Osteoblast (primary cell): ENCODE measurements at places on chromosomes 4 and X. TPM values are rescaled to one million over a fixed set of nuclear protein-coding genes. Genes with fewer than 3 reads are reported as not detected.

GRCh38 chrX:110267874-110268273 is 50.0 kb downstream of the AMMECR1 start:
- no peaks in the 10 kb centered on the region for H3K4me1 ChIP-seq
- no peak for DNase-seq
- no peaks in the 10 kb centered on the region for H3K36me3 ChIP-seq
- H3K27ac ChIP-seq = no peak overlapping the region
- no peaks in the 10 kb centered on the region for H3K27me3 ChIP-seq
- no peak overlapping the region for H3K4me3 ChIP-seq

DNA sequence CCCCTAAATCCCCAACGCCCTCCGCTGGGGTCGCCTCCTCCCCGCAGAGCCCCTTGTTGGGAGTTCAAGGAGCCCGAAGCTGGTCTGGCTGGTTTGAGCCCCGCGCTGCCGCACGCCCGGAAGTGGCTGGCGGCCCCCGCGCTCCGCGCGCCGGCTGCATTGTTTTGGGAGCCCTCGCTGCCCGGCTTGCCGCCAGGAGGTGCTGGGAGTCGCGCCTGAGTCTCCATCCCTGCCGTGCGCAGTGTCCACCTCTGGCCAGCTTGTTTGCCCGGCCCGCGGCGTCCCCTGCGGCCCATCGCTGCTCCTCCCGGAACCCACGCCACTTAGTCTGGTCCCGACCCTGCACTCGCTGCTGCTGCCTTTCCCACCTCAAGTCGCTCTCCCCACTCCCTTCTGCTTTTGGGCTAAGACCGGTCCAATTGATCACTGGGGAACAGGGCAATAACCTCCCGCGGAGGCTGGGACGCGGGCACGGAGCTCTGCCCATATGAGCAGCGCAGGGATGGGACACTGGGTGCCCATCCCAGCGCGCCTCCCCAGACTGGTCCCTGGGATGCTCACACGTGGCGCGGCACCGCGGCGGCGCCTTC is 2.2 kb upstream of the SFRP2 start:
- peaks cover 61% of the 10 kb centered on the region for H3K27me3 ChIP-seq
- peak; percentile 77 for DNase-seq
- no peaks in the 10 kb centered on the region for H3K4me1 ChIP-seq
- no peak overlapping the region for H3K4me3 ChIP-seq

GRCh38 chr4:155529716-155530115 is 136.9 kb upstream of the GUCY1A1 start:
- no peak overlapping the region for H3K27ac ChIP-seq
- H3K4me3 ChIP-seq = no peak overlapping the region
- no peaks in the 10 kb centered on the region for H3K27me3 ChIP-seq
- H3K4me1 ChIP-seq = no peaks in the 10 kb centered on the region
- no peak for DNase-seq
- no peaks in the 10 kb centered on the region for H3K36me3 ChIP-seq

GRCh38 chrX:15254852-15255251 is 15.0 kb downstream of the ASB9 start:
- no peak overlapping the region for H3K27ac ChIP-seq
- H3K4me3 ChIP-seq = no peak overlapping the region
- no peak for DNase-seq
- H3K27me3 ChIP-seq = no peaks in the 10 kb centered on the region

GRCh38 chr4:90780193-90780592 is 653.0 kb downstream of the CCSER1 start:
- no peak for DNase-seq
- H3K36me3 ChIP-seq = no peaks in the 10 kb centered on the region
- H3K27me3 ChIP-seq = no peaks in the 10 kb centered on the region
- no peaks in the 10 kb centered on the region for H3K4me1 ChIP-seq
- no peak overlapping the region for H3K4me3 ChIP-seq

GRCh38 chr4:140689623-140690022 is 66.6 kb downstream of the TBC1D9 start:
- no peak for DNase-seq
- H3K4me3 ChIP-seq = no peak overlapping the region
- no peaks in the 10 kb centered on the region for H3K27me3 ChIP-seq
- peaks cover 13% of the 10 kb centered on the region for H3K4me1 ChIP-seq
- no peaks in the 10 kb centered on the region for H3K36me3 ChIP-seq

GRCh38 chrX:132837967-132838366 is 120.5 kb downstream of the HS6ST2 start:
- no peak overlapping the region for H3K27ac ChIP-seq
- DNase-seq = no peak
- H3K36me3 ChIP-seq = no peaks in the 10 kb centered on the region

DNA sequence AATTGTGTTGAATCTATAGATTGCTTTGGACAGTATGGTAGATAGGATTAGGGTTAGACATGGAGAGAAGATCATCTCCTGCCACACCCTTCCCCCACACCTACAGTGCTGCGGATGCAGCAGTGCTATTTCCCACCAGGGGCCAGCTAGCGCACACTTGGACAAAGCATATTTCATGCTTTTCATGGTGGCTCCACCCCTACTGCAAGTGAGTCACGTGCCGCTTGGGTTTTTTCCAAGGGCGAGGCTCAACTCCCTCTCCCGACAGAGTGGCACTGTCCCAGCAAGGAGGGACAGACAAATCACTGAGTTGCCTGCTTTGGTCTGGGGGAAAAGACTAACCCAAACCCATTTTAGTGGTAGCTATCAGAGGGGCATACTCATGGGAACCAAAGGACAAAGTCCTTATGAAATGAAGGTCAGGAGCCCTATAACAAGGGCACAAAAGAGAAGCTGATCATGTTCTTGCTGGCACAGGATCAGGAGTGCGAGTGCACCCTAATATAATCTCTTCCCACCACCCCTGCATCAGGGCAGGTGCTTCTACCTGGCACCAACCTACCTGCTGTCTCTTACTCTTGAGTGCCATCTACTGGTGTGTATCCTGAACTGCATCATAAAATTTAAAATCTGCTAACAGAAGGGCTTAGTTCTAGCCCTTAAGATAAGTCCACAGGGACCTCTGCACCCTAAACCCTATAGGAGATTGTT is 55.1 kb upstream of the PGAM4 start:
- no peak overlapping the region for H3K4me3 ChIP-seq
- H3K27me3 ChIP-seq = no peaks in the 10 kb centered on the region
- DNase-seq = peak; percentile 26

- no peak overlapping the region for H3K4me3 ChIP-seq
- H3K27ac ChIP-seq = no peak overlapping the region
- H3K27me3 ChIP-seq = no peaks in the 10 kb centered on the region
- no peaks in the 10 kb centered on the region for H3K4me1 ChIP-seq
- DNase-seq = no peak
Measured at GRCh38 chr4:151475035-151475714, 66.2 kb downstream of the FHIP1A start.

GRCh38 chr4:154854362-154854761 is 73.3 kb downstream of the RBM46 start:
- no peaks in the 10 kb centered on the region for H3K4me1 ChIP-seq
- H3K36me3 ChIP-seq = no peaks in the 10 kb centered on the region
- H3K4me3 ChIP-seq = no peak overlapping the region
- H3K27ac ChIP-seq = no peak overlapping the region
- H3K27me3 ChIP-seq = no peaks in the 10 kb centered on the region

DNA sequence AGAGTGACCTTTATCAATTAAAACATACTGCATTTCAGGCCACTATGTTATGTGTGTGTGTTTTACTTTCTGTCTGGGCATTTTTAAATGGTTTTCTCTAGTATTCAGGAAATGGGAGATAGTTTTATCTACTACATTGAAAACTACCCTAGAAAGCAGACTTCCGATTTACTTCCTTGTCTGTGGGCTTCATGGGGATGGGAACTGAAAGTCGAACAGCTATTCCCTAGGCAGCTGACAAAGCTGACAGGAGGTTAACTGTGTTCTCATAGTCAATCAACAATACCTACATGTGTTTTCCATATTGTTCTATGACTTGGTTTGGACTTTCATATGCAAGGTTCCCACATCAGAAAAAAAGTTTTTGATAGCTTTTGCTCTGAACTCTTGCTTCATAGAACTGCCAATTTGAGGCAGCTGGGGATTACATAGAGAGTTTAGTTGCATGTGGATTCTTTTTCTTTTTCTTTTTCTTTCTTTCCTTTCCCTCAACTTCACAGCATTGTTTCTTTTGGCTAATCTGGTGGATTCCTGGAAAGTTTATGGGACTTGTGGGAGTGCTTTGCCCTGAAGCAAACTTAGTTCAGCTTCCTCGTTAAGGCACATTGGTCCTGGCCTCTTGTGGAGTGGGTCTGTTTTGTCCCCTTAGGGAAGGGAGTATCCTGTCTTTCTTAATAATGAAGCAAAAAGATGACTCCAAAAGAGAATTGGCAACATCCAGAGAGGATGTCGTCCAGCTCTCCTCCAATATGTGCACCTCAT is 327.1 kb upstream of the GIMD1 start:
- H3K27ac ChIP-seq = no peak overlapping the region
- DNase-seq = no peak
- no peaks in the 10 kb centered on the region for H3K36me3 ChIP-seq
- H3K4me3 ChIP-seq = no peak overlapping the region

GRCh38 chrX:68511255-68511654 is 12.4 kb downstream of the YIPF6 start:
- no peak overlapping the region for H3K4me3 ChIP-seq
- H3K27ac ChIP-seq = no peak overlapping the region
- no peaks in the 10 kb centered on the region for H3K27me3 ChIP-seq

DNA sequence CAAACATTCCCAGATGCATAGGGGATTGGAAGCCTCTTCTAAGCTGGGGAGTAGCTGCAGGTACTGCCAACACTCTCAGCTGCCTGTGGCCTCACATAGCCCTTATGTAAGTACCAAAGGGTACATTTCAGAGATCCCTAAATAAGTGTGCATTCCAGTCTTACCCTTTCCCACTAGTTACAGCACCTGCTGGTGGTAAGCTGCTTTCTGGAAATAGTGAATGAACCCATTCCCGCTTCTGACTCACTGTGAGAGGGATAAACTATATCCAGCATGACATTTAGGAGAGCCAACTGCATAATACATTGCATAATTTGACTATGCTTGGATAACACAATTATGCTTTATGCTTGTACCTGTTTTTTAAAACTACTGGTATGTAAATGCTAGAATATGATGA is 149.0 kb downstream of the FAM13A start:
- no peaks in the 10 kb centered on the region for H3K27me3 ChIP-seq
- no peaks in the 10 kb centered on the region for H3K4me1 ChIP-seq
- H3K27ac ChIP-seq = no peak overlapping the region
- no peak overlapping the region for H3K4me3 ChIP-seq
- no peak for DNase-seq
- peaks cover 3% of the 10 kb centered on the region for H3K36me3 ChIP-seq

GRCh38 chr4:133719098-133719497 is 482.5 kb downstream of the PABPC4L start:
- H3K4me1 ChIP-seq = no peaks in the 10 kb centered on the region
- H3K4me3 ChIP-seq = no peak overlapping the region
- H3K36me3 ChIP-seq = no peaks in the 10 kb centered on the region
- DNase-seq = no peak

DNA sequence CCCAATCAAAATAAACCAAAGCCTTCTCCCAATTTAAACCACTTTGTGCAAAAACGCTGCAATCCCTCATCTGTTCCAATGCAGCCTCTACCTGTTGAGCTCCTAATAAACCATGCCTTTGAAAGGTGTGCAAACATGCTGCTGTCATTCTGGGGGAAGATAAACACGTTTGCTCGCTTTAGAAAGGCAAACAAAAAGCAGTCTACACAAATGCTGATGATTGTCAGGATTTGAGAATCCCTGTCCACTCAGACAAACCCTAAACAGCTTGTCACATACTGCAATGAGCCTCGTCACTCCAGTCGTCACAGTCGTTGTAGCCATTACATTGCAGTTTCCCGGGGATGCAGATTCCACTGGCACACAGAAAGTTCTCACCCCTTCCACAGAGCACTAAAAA is 145.2 kb downstream of the CORIN start:
- H3K4me3 ChIP-seq = no peak overlapping the region
- no peaks in the 10 kb centered on the region for H3K4me1 ChIP-seq
- H3K27me3 ChIP-seq = peaks cover 17% of the 10 kb centered on the region
- no peak overlapping the region for H3K27ac ChIP-seq
- DNase-seq = no peak

DNA sequence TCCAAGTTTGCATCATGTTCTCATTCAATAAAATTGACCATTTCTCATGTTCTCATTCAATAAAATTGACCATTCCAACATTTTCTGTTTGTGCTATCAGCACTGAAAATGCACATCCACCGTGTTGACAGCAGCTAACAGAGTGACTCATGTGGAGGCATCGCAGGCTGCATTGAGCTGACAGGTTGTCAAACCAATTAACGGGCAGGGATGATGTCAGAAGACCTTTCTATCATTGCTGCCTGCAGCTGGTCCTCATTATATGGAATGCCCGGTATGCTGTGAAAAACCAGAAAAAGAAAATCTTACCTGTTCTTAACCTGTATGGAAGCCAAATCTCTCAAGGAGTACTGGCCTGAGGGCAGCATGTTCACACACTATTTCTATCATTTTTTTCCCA is 202.0 kb downstream of the SMIM20 start:
- no peak for DNase-seq
- peaks cover 16% of the 10 kb centered on the region for H3K27me3 ChIP-seq
- no peak overlapping the region for H3K27ac ChIP-seq
- no peak overlapping the region for H3K4me3 ChIP-seq

- H3K4me3 ChIP-seq = no peak overlapping the region
- no peaks in the 10 kb centered on the region for H3K36me3 ChIP-seq
- H3K27ac ChIP-seq = no peak overlapping the region
- DNase-seq = no peak
Measured at GRCh38 chr4:170652571-170652970, 562.8 kb upstream of the AADAT start.

DNA sequence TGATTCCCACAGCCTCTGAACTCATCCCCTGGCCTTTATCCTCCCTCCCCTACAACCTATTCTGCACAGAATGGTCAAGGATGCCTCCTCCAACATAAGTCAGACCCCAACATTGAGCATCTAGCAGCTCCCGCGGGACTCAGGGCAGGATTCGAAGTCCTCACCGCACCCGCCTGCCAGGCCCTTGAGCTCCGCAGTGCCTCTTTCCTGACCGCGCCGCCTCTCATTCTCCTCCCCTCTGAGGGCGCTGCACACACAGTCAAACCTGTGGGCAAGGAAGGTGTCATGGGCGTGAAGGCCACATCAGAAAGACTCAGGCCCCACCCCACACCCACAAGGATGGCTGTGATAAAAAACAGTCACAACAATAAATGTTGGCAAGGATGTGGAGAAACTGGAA is 84.1 kb downstream of the CPZ start:
- H3K4me3 ChIP-seq = no peak overlapping the region
- DNase-seq = no peak
- no peak overlapping the region for H3K27ac ChIP-seq
- H3K4me1 ChIP-seq = no peaks in the 10 kb centered on the region
- no peaks in the 10 kb centered on the region for H3K36me3 ChIP-seq
- H3K27me3 ChIP-seq = no peaks in the 10 kb centered on the region

KLF8 gene
- 1.1 and 1.8 TPM in 2 replicates for total RNA-seq

COL4A6 gene
- not detected in 2 replicates for total RNA-seq

UCP1 gene
- total RNA-seq = not detected in 2 replicates

FAM156A gene
- total RNA-seq = 11.8 and 16.6 TPM in 2 replicates
